ENCODE measurements at places on chromosomes 1 and 21.

GRCh38 chr1:156692925-156693847, 12.2 kb downstream of the CRABP2 start:
- no peak for DNase-seq

GRCh38 chr21:46555678-46556077, 49.2 kb downstream of the S100B start:
- DNase-seq = no peak

DNA sequence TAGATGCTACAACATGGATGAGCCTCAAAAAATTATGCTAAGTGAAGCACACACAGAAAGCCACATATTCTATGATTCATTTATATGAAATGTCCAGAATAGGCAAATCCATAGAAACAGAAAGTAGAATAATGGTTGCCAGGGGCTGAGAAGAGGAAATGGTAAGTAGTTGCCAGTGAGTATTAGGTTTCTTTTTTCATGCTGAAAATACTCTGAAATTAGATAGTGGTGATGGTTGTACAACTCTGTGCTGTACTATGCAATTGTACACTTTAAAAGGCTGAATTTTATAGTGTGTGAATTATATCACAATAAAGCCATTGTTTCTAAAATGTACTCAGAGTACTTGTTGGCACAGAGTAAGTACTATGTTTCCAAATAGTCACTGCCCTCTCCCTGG, 15.5 kb upstream of the GFI1 start:
- no peak for DNase-seq

DNA sequence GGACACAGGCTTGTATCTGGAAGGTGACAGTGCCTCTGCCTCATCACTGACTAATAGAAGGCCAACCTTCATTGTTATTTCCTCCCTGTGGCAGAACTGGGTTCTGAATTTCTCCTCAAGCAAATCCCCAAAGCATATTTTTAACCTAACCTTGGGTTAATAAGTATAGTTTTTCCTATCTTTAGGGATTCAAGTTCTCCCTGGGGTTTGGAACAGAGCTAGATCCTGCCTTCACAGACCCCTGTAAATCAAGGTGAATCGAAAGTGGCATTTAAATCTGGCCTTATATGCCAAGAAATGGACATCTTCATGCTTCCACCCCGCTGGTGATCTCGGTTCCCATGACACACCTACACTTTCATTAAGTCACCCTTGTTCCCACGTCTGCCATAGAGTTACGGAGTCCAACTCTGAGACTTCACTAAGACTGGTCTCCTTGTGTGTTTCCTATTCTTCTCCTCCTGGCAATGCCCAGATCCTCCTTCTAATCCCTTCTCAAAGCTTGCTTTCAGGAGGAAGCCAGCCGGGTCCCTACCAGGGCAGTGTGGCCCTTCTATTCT, 4.3 kb upstream of the CHI3L2 start:
- DNase-seq = no peak

DNA sequence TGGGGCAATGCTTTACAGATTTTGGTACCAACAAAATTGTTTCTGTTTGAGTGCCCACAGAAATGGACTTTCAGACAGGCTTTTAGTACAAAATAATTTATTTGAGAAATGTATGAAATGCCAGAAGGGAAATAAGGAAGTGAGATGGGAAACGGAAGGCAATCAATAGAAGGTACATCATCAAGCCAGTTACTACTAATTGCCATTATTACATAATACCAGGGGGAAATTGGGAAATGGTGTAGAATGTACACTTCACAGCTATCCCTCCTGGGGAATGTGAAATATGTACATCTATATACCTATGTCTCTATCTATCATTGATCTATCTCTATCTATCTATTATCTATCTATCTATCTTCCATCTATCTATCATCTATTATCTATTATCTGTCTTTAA, 264.6 kb upstream of the B3GALT2 start:
- DNase-seq = no peak

GRCh38 chr1:230047114-230047865, 19.7 kb upstream of the GALNT2 start:
- no peak for DNase-seq

GRCh38 chr1:36804669-36805314, 229.5 kb downstream of the GRIK3 start:
- peak; percentile 43 for DNase-seq

DNA sequence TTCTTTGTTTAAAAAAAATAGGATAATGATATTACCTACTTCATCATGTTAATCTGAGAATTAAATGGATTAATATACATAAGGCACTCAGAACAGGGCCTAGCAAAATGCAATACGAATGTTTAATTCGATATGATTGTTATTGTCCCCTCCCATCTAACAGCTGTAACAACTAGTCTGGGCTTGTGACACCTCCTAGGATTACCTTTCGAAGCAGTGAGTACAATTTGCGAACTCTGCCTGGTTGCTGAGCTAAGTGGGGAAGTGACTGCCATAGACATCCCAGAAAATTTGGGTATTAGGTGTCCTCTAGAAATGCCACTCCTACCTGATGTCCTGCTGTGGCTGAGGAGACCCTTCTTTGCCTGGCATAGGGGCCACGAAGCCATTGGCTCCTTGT, 3.0 kb downstream of the RASSF5 start:
- DNase-seq = no peak

GRCh38 chr1:16139473-16139962, 16.4 kb downstream of the EPHA2 start:
- no peak for DNase-seq

GRCh38 chr1:155064832-155065429, 1.4 kb downstream of the EFNA4 start:
- no peak for DNase-seq

DNA sequence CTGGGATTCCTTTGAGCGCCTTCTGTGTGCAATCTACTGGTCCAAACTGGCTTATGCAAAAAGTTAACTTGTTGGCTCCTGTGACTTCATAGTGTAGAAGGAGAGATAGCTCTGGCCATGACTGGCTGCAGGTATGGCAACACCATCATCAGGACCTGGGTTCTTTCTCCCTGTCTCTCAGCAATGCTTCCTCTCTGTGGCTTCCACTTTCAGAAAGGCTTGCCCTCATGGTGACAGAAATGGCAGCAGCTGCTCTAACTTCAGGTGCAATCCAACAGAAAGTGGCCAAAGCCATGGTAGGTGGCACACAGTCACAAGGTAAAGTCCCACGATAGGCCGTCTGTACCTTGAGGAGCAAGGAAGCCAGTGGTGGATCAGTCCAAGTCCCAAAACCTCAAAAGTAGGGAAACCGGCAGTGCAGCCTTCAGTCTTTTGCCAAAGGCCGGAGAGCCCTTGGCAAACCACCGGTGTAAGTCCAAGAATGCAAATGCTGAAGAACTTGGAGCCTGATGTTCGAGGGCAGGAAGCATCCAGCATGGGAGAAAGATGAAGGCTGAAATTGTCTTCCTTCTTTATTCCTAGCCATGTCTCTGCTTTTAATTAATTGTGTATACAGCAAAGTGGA, 45.0 kb downstream of the ZBTB40 start:
- no peak for DNase-seq

GRCh38 chr1:86273066-86273465, 116.5 kb upstream of the COL24A1 start:
- no peak for DNase-seq

DNA sequence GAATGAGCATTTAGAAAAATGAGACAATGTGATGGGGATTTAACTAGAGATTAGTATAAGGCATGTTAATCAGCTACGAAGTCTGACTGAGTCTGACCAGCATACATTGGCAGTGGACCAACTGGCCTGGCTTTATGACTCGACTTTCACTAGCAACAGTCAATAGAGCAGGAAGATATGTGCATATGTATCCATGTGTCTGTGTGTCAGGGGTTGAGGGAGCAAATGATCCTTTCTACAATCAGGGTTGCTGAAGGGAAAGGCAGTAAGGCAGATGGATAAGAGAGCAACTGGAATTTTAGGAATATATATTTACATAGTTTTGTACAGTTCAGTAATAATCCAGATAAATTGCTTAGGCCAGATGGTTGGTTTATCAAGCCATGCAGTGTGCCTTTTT, 645.6 kb downstream of the PLA2G4A start:
- no peak for DNase-seq

GRCh38 chr1:87927391-87928280, 599.0 kb downstream of the LMO4 start:
- no peak for DNase-seq

GRCh38 chr1:150516050-150516591, 569 bp downstream of the FALEC start:
- DNase-seq = no peak

DNA sequence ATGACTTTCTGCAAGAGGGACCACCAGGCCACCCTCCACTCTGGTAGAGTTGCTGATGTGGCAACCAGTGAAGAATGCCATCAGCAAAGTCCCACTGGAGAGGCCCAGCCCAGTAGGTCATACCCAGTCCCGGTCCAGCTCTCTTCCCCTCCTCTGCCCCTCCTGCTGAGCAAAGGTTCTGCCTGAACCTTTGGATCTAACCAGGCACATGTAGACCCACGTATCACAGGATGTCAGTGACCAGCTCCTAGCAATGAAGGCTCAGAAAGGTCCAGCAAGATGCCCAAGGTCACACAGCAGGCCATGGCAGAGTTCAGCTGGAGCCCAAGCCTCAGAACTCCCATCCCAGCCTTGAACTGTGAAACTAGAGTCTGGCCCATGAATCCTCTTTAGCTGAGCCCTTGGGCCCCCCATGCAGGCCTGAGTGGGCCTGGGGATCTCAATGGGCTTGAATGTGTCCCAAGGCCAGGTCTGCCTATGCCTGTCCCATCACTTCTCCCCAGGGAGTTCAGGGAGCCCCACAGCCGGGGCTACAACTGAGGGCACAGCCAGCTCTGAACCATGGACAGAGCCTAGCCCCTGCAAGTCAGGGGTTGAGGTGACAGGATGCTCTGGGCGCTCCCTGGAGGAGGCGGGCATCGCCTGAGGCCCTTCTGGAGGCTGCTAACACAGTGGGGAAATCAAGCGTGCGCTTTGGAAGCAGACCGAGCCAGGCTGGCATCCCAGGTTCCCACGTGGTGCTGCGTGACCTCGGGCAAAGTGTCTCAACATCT, 21.4 kb upstream of the PADI1 start:
- no peak for DNase-seq

- no peak for DNase-seq
Measured at GRCh38 chr1:39898191-39898590, 3.5 kb downstream of the MYCL start.

DNA sequence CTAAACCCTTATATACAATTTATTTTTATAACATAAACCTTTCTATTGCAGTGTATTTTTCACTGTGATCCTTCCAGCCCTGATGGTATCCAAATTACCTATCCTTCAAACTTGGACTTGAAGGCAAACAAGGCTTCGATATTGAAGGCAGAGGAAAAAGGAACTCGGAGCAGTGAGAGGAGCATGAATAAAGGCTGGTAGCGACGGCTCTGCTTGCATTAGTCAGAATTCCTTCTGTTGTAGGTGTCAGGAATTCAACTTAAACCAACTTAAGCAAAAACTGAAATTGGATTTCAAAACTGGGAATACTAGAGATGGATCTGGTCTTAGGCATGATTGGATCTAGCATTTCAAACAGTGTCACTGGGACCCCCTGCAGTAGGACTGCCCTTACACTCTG, 17.8 kb upstream of the SSX2IP start:
- DNase-seq = no peak

DNA sequence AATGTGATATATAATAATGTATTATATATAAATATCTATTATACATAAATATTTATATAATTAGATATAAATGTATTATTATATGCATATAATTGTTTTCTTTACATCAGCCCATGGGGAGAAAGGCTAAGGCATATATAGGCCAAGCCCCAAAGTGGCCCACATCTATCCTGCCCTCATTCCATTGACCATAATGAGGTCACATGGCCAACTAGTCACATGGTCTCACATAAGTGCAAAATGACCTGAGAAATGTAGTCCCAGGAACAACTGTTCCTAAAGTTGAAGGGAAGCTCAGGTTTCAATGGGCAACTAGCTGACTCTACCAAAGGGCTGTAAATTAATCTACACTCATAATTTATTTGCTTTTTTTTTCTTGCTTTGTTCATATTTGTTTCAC, 14.5 kb upstream of the CCDC185 start:
- no peak for DNase-seq

- no peak for DNase-seq
Measured at GRCh38 chr1:170853867-170854266, 81.5 kb upstream of the MROH9 start.

GRCh38 chr1:18726368-18726767, 95.7 kb downstream of the PAX7 start:
- no peak for DNase-seq

DNA sequence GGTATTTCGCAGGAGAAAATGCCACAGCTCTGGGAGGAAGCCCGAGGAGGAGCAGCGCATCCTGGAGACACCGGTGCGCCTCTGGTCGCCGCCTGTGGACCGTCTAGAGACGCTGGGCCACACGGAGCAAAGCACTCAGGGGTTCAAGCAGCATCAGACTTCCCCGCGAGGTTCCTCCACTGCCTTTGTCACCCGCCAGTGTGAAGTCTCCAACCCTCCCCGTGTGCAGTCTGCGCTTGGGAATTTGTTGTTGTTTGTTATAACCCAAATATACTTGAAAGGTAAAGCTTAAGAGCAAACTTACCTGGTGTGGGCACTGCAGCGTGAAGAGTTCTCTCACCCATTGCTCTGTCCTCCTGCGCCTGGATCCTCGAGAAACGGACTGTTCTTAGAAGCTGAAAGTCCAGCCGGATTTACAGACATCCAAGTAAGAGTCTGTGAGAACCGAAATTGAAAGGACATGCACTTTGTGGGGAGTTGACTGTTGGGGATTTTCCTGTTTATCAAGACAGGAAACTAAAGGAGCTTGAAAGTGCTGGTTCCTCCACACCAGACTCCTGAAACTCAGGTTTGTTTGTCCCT, at the start of gene GBP4:
TSS of gene GBP4 (minus strand) at position 452 of the 582 bp plus-strand sequence. CDS start at position 344, 108 bp downstream.
- DNase-seq = peak; percentile 72

- DNase-seq = no peak
Measured at GRCh38 chr1:218525031-218525430, 179.9 kb downstream of the TGFB2 start.

DNA sequence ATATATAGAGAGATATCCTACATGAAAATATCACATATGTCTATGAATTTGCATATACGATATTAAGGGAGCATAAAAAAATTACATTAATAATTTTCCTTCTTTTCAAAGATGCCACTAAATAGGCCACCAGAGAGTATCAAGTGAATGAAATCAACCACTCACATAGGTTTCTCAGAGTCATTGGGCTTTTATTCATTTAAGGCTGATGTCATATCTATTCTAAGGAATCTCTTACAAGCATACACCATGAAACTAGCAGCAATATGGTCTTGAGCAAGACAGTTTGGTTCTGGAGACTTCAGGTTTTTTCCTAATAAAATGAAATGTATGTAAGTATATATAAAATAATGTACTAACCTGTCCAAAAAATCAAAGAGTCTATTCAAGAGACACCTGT, 420.4 kb downstream of the PLA2G4A start:
- no peak for DNase-seq

DNA sequence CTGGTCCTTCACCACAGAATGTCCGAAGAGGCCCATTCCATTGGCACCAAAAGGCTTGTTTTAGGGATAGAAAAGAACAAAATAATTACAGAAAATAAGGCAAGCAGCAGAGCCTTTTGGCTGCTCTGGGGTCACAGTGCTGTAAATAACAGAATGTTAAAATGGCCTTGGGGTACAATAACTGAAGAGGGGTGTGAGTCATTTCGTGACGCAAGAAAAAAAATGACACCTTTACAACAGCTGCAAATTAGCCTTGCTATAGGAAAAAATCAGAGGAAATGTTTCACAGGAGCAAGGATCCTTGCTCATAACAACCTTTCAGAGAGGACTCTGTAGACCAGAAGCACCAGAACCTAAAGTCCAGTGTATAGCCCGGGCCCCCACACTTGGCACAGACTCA, 483.4 kb downstream of the OMA1 start:
- DNase-seq = no peak

- no peak for DNase-seq
Measured at GRCh38 chr1:235935235-235936225, 68.8 kb upstream of the LYST start.

GRCh38 chr1:44030605-44031251, 534 bp downstream of the SLC6A9 start:
- DNase-seq = peak; percentile 55

Measured in right lobe of liver (tissue), 6 donors.